Effector CD8-positive, alpha-beta T cell (primary cell): ENCODE measurements at places on chromosomes 11 and 22.

GRCh38 chr11:73160005-73160760 is 18.1 kb upstream of the FCHSD2 start:
- DNase-seq = no peak

DNA sequence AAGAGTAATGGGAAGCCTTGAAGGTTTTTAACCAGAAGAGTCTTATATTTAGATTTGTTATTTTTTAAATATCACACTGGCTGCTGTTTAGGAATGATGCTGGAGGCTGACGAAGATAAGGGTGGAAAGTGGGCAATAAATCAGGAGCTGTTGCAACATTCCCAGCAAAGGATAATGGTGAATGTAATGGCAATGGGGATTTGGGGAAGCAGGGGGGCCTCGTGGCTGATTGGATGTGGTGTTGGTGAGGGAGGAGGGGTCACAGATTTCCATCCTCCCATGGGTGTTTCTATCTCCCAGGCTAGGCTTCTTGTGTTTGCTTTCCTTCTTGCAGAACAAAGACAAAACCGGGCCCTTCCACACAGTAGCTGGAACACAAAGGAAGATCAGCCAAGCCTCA is 80.8 kb downstream of the PIWIL4 start:
- no peak for DNase-seq

DNA sequence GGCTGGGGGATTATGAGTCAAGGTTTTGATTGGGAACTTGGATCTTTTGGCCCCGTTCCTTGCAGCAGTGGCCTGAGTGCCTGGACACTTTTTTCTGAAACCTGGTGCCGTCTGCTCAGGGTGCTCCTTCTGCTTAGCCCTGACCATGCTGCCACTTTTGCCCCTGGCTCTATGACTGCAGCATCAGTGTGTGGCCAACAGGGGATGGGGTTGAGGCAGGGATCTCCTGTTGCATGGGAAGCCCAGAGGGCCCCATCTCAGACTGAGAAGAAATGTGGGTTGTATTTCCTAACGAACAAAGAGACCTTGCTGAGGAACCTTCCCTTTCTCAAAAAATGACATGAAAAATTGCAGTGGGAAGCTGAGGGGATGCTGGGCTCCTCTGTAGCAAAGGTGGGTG is 18.7 kb downstream of the POU2F3 start:
- no peak for DNase-seq

DNA sequence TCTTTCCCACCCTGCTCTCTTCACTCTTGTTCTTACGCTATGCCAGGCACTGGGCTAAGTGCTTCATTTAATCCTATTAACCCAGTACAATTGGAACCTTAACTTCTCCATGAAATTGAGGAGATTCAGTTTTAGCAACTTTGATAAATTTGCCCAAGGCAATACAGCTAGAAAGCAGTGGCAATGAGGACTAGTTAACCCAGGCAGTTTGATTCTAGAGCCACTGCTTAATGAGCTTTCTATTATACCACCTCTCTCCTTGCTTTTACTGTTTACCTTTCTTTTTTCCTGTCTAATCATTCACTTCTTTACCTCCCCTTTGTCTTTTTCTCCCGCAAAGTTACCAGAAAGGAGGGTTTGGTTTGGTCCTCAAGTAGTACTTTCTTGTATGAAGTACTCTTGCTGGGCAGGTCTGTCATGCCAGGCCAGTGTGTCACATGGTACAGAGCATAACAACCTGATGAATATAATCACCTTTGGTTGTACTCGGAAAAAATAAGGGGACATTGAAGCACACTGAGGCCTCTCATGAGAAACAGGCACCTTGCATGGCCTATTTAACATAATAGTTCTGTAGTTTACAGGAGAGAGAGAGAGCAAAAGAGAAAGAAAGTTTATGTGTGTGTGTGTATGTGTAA is 70.6 kb downstream of the PDHX start:
- no peak for DNase-seq

- no peak for DNase-seq
These were observed 82.5 kb downstream of the ZBTB16 start for GRCh38 chr11:114141863-114142580.

DNA sequence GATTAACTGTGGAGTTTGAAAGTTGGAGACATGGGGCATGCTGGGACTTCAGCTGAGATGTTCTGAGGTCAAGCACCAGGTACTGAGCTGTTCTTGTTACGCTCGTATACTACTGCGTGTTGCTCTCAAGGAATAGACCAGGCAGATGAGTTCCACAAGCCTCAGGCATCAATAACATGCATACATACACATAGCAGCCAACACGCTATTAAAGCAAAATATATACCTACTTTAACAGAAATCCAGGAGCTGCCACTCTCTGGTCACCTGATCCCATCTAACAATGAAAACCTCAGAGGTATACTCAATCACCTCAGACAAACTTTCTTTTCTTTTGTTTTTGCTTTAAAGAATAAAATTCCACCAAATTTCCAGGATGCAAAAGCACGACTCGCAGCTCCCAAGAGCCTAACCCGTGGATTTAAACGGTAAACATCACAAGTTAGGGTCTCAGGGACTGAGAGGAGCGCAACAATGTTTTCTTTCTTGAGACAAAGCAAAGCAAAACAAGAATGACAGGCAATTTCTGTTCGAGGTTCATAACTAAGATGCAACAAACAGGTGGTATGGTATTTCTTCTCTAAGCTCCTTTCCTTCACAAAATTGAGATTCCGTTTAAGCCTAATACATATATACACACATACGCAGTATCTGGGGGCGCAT is 16.5 kb downstream of the BLID start:
- no peak for DNase-seq

DNA sequence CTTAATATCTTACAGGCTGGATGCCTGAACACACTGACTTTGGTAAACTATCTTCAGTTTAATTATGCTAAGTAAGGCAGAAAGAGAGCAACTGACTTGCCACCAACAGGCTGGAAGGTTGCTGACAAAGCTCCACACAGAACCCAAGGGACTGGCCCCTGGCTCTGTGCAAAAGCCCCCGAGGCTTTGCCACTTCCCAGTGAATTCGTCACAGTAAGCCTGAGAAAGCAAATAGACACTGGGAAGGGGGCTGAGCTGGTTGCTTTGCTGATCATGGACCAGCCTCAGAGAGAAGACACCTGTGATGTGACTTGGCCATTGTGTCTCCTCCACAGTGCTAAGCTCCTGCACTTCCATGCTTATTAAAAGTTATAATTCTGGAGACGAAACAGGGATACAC is 91.7 kb downstream of the BLID start:
- no peak for DNase-seq

DNA sequence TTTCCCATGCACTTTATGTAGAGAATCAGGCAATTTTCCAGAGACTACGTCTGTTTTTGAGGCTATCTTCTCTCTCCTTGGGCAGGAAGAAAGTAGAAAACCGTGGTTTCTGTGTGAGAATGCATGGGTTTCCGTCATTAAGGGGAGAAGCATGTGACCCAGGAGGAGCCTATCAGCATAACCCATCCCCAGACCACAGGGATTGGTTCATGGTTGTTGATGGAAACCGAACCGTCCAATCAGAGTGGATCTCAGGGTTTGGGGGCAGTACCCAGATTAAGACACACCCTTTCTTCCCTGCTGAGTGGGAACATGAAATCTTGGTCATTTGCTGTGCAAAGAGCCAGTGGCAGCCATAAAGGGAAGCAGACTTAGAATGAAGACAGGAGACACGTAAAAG is 517.8 kb downstream of the MN1 start:
- DNase-seq = no peak

DNA sequence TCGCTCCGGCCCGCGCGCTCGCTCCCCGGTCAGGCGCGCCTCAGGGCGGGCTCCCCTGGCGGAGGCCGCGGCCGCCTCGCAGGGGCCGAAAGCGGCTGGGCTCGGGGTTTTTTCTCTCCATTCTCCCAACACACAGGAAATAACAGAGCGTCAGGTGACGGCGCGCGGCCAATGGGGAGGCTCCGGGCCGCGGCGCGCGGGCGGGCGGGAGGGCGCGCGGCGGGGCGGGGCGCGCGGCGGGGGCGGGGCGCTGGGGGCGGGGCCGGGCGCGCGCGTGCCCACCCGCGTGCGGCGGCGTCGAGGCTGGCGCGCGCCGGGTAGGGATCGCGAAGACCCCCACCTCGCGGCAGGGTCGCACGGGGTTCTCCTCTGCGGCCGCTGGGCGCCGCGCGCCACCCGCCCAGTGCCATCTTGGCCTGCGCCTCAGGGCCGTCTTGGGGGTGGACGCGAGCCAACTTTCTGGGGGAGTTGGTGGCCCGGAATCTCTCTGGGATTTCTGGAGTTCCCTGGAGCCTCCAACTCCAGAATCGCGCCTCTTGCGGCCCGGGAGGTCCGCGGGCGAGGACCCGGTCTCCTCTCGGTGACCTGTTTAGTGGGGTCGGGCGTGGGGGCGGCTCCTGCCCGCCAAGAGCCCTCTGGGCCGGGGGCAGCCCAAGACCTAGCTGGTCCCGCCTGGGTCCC is at the start of gene TCF20:
TCF20 (minus strand) TSS at position 144 of the 681 bp plus-strand sequence. CDS start 55,348 bp downstream, outside the sequence.
- peak; percentile 69 for DNase-seq

- DNase-seq = no peak
These were observed 117.3 kb downstream of the RASSF10 start for GRCh38 chr11:13126430-13126829.

DNA sequence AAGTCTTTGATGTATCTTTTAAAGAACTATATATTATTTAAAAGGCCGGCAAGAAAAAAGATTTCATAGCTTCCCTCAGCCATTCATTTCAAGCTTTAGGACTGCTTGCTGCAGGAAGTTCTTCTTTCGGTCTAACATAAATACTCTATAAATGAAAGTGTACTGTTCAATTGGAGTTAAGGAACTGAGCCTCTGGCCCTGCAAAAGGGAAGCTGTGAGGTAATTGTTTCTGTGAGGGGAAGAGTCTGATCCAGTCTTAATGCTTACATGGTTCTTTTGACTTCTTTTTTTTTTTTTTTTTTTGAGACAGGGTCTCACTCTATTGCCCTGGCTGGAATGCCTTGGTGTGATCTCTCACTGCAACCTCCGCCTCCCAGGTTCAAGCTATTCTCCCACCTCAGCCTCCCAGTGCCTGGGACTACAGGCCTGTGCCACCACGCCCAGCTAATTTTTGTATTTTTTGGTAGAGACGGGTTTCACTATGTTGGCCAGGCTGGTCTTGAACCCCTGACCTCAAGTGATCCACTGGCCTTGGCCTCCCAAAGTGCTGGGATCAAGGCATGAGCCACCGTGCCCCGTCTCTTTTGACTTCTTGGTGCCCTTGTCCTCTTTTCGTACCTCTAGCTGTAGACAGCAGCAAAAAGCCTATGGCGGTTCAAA is 4.7 kb upstream of the TRIM29 start:
- no peak for DNase-seq

DNA sequence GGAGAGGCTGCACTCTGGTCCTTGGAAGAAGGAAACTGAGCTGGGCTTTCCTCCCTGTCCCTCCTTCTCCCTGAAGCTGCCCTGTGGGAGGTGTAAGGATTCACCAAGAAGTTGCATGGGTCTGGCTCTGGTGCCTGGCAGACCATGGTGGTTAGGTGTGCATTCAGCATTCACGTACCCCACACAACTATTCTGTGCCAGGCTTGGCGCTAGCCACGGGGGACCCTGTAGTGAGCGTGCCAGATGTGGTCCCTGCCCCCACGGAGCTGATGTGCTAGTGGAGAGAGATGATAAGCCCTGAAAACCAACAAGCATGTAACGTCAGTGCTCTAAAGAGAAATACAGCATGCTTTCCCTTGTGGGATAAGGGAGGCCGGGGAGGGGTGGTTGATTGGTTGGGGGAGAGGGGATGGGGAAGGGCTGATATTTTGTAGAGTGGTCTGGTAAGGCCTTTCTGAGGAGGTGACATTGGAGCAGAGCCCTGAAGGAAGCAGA is 48.9 kb downstream of the CD82 start:
- no peak for DNase-seq

GRCh38 chr11:67274768-67275605 is 8.7 kb downstream of the GRK2 start:
- DNase-seq = no peak

- DNase-seq = no peak
These were observed 42.0 kb upstream of the HORMAD2 start for GRCh38 chr22:30038219-30038618.

DNA sequence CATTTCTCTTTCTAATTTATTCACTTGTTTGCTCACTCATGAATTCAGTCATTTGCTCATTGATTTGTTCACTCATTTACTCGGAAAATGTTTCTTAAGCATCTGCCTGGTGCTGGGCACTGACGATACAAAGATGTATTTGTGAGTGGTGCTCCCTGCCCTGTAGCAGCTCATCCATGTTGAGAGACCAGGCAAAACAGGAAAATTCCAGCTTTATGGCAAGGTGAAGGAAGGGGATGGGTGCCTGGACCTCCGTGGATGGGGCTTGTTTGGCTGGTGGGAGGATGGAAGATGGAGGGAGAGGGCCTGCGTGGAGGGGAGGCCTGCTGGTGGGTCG is 53.1 kb downstream of the TBC1D22A start:
- no peak for DNase-seq

GRCh38 chr11:67588136-67588503 is 4.5 kb downstream of the GSTP1 start:
- no peak for DNase-seq

- no peak for DNase-seq
These were observed 7.6 kb downstream of the SLC39A13 start for GRCh38 chr11:47415949-47416472.

DNA sequence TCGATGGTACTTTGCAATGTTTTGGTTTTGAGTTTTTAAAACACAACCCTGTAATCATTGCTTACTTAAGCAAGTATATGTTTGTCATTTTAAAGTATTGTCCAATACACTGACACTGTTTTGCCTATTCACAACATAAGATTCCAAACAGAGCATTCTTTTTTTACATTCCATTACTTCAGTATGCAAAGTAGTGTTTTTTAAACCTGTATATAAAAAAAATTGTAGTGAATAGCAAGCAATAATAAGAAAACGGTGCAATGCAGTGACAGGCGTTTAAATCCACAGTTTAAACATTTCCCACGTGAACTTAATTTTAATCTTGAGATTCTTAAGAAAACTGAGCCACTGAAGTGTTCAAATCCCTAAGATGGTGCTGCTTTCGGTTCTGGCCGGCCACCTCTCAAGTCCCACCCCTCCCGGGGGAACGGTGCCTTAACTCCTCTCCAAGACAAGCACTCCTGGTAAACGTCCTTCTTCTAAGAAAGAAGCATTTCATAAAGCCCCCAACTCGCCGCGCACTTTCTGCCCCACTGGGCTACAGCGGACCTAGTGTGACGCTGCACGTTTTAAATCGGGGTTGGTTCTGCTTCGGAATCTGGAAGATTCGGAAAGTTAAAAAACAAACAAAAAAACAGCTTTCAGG is 2.9 kb downstream of the PGR start:
- no peak for DNase-seq

DNA sequence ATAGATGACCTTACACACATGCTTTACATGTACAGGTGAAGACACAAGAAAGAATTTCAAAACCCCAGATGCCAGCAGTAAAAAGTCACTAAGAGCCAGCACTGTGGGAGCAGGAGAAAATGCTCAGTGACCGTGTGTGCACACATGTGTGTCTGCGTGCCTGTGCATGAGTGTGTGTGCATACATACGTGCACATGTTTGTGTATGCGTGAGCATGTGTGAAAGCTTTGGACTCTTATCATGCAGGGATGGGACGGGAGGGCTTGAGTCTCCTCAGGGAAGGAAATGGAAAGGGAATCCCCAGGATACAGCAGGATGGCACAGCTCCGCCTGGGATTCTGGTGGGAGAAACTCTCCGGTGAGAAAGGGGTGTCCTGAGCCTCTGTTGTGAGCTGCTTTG is 121.5 kb upstream of the B3GAT1 start:
- no peak for DNase-seq

GRCh38 chr11:64864473-64865285 is 13.7 kb downstream of the EHD1 start:
- DNase-seq = no peak
